Stimulated activated CD4-positive, alpha-beta T cell treated with anti-CD3 and anti-CD28 coated beads, Interleukin-12 subunit alpha, Interleukin-12 subunit beta, amount 100 ng/mL, for 48 hours (primary cell): ENCODE measurements at places on chromosomes 3 and 15.

GRCh38 chr3:112643621-112644240, 2.8 kb upstream of the CCDC80 start:
- DNase-seq = no peak

DNA sequence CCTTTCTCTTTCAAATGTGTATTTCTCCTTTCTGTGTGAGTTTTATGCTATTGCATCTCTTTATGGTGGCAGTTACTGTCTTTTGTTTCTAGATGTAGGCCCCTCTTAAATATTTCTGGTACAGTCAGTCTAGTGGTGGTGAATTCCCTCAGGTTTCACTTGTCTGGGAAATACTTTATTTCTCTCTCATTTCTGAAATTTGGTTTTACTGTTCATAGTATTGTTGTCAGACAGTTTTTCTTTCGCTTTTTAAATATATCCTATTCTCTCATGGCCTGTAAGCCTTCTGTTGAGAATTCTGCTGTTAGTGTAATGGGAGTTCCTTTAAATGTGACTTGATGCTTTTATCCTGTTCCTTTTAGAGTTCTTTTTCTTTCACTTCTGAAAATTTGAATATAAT, 874.0 kb downstream of the PLOD2 start:
- DNase-seq = no peak

DNA sequence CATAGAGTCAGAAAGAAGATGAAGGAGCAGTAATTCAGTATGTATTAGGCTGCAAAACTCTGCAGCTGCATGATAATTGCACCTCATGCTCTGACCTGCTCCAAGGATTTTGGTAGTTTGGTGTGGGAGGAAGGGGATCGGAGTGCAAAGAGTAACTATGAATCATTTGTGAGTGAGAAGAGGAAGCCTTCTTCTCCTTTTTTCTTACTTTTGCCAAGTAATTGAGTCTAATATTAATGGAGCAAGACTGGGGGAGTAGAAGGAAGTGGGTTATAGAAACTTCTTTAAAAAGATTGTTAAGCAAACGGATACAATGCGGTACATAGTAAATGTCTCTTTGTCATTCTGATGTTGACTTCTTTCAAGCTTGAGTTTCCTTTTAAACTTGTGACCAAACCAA, 276.5 kb downstream of the EDEM1 start:
- no peak for DNase-seq

DNA sequence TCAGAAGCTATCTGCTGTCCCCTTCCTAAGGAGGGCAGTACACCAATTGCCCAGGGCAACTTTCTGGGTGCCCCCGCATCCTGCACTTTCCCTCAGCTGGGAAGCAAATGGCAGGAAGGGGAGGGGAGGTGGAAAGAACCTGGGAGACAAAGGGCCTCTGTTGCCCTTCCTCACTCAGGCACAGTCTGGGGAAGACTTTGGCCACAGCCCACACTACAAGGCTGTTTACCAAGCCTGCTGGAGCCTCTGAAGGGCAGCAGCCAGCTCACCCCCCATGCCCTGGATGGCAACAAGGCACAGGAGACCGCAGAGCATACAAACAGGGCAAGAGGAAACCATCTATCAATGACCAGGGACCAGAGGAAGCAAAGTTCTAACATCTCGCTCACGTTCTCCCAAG, 42.4 kb downstream of the ARRDC4 start:
- no peak for DNase-seq

GRCh38 chr15:44659056-44659455, 4.4 kb downstream of the SPG11 start:
- no peak for DNase-seq

GRCh38 chr3:149547954-149548668, 73.6 kb downstream of the TM4SF4 start:
- no peak for DNase-seq

GRCh38 chr15:68228143-68228970, 1.2 kb downstream of the CLN6 start:
- no peak for DNase-seq
